ENCODE measurements at places on chromosomes 11 and 22.

GRCh38 chr11:4565371-4565770 is 16.2 kb upstream of the OR52I2 start:
- no peak for DNase-seq

- no peak for DNase-seq
Observed at GRCh38 chr22:50071432-50072166, 13.5 kb upstream of the TTLL8 start.

- DNase-seq = no peak
Observed at GRCh38 chr11:5226732-5227310, at the start of gene HBB. Gene HBB, minus strand, starts transcription at chr11:5227071. Its CDS starts 50 bp downstream, at chr11:5227021.

DNA sequence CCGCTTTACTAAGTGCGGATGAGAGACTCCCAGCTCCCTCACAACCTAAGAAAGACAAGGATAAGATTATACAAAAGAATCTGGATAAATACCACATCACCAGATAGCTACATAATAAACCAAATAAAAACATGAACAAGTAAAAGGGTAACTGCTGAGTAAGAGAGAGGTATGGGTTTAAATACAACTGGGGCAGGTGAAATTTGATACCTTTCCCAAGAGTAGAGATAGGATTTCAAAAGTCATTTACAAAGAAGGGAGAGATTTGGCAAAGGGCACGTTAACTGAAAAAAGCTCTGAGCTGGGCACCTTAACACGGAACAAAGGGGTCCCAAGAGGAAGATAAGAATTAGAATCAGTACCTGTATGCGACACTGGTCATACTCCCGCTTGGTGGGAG is 1.7 kb downstream of the UBXN1 start:
- DNase-seq = no peak

DNA sequence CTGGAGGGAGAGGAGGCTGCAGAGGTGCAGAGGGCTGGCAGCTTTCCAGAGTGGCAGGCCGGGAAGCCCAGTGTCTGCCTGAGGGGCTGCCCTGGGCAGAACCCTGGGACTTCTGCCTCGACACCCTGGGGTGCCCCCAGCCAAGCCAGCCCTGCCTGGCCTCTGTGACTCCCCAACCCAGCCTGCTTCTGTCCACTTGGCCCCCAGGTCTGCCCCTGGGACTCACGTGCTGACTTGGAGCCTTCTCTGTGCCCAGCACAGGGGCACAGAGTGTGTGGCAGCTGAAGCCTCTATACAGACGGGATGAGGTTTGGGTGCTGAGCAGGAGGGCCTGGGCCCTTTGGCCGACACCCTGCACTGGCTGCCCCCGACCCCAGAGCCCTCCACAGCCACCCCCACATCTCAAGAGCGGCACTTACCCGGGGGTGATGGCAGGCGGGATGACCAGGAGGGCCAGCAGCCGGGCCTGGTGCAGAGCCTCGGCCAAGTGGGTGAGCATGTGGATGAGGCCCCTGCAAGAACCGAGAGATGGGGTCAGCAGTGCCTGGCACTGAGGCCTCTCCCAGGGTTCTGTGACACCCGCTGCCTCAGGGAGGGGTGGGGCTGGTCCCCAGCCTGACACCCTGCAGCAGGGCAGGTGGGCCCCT is 17.5 kb downstream of the CHID1 start:
- DNase-seq = no peak

GRCh38 chr22:39087881-39088684 is 9.0 kb upstream of the APOBEC3H start:
- no peak for DNase-seq

DNA sequence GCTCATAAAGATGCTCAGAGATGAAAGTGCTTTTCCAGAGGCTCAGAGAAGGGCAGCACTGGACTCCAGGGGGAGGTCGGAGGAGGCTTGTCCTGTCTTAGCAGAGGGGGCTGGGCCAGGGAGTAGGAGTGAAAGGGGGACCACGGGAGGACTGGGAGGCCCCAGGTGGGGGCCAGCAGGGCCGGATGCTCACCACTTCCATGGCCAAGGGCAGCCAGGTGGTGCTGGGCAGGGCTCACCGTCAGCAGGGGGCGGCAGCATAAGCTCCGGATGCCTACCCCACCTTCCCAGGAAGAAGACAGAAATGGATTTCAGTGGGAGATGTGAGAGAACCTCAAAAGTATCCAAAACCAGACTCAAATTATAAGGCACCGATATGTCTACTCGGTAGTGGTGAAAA is 11.0 kb downstream of the RAB36 start:
- DNase-seq = no peak

DNA sequence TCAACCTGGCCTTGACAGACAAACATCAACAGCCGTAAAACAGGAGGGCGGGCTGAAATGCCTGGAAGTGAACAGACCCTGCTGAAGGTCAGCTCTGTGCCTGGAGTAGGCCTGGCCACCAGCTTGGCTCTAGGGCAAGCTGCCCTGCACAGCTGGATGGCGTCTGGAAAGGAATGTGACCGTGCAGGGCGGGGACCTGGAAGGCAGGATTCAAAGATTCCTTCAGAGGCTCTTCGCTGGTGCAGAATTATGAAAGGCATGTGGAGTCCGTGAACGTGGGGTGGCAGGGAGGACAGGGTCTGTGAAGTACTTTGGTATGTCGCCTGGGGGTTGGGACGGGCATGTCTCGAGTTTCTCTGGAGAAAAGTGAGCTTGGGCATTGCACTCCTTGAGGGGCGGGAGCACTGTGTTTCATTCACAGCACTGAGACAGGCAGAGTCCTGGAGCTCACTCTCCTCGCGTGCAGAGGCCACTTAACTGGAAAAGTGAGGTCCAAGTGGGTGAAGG is 1.5 kb downstream of the EHD1 start:
- DNase-seq = no peak

GRCh38 chr11:95727620-95728019 is 62.0 kb downstream of the FAM76B start:
- no peak for DNase-seq
